Activated effector memory CD4-positive, alpha-beta T cell treated with Interleukin-2 at 50 U/mL for 16 hours (primary cell): ENCODE measurements at places on chromosomes 13 and 19.

DNA sequence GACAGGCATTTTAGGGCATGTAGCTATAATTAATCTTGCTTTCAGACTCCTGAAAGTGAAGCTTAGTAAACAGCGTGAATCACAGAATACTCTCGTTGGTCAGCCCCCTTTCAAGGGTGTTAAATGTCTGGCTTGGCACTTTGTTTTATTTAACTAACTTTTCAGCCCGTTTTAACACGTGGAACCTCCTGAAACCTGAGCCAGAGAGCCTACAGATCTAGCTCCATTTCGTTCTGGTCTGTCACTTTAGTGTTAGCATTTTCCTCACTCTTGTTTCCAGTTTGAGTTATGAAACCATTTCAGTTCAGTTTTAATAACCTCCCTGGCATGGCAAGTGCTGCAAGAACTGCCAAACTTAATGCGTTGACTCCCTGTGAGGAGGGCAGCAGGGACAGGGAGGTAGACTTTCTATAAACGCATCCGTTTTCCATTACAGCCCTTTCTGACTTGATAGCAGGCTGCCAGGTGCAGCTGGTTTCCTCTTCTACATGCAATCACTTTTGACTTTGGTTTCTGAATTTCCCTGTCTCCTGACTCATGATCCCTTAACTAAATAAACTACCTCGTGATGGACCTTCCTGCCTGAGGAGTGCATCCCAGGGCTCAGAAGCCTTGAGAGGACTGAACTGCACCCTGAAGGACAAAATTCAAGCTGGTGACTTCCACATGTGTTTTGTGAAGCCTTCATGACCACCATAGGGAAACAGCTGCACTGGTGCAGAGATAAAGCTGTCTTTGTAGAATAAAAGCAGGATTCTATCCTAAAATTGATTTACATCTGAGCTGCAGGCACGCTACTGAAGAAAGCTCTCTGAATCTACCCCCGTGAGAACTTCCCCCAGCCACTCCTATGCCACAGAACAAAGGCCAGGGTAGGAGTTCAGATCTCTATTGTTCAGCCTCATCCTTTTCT lies 192.6 kb downstream of the DLEU7 start:
- DNase-seq = no peak

DNA sequence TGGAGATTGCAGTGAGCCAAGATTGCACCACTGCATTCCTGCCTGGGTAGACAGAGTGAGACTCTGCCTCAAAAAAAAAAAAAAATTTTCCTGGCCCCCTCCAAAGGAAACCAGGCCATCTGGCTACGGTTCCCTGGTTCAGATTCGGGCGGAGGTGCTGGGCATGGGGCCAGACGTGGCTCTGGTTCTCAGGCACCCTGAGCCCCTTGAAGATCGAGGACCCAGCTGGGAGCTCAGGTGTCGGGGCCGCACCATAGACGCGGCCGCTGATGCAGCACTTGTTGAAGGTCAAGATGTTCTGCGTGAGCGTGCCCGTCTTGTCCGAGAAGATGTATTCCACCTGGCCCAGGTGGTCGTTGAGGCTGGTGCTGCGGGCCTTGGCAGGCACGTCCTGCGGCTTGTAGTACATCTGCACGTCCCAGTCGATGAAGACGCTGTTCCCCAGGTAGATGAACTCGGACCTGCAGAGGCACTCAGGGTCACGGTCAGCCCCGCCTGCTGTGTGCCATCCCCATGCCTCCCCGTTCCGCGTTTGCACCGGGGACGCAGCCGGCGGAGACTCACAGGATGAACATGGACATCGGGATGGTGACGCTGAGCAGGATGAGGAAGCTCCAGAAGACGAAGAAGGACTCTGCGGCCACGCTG lies 12.3 kb downstream of the ATP8B3 start:
- no peak for DNase-seq

- no peak for DNase-seq
Measured at GRCh38 chr19:11361037-11361770, 6.0 kb downstream of the PLPPR2 start.

DNA sequence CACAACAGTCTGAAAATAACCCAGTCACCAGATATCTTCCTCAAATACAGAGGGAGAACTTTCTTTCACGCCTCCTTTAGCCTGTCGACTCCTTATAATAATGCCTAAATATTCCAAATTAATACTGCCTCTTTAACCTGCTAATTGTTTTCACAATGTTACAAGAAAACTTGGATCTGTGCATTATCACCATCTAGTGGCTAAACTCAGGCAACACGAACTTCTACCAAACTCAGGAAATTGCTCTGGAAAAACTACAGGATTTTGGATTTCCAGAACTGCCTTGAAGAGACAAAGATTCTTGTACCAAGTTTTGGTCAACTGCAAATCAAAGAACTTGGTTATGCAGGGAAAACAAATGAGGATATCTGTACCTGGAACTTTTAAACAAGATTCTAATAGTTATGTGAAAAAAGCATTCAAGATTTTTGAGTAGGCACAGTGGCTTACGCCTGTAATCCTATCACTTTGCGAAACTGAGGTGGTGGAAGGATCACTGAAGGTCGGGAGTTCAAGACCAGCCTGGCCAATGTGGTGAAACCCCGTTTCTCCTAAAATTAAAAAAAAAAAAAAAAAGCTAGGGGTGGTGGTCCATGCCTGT lies 10.8 kb downstream of the CLN5 start:
- no peak for DNase-seq

DNA sequence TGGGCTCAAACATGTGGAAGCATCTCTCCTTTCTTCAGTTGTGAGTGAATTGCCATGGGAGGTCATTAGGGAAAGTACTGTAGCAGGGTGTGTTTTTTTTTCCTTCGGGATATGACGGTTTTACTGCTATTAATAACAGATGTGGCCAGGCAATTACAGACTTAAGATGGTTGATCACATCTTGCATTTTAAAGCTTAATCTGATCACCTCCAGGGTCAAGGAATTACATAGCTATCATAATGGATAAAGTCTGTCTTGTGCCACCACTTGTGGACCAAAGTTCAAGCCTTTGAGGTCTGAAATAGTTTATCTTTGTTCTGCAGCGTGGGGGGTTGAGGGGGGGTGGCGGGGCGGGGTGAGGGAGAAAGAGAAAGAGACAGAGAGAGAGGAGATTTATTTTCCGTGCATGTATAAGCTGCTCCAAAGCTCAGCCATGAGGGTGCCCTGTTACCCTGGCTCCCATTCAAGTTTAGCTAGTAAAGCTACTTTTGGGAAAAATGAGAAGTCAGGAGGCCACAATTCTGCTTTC lies 5.5 kb upstream of the SERP2 start:
- DNase-seq = no peak

DNA sequence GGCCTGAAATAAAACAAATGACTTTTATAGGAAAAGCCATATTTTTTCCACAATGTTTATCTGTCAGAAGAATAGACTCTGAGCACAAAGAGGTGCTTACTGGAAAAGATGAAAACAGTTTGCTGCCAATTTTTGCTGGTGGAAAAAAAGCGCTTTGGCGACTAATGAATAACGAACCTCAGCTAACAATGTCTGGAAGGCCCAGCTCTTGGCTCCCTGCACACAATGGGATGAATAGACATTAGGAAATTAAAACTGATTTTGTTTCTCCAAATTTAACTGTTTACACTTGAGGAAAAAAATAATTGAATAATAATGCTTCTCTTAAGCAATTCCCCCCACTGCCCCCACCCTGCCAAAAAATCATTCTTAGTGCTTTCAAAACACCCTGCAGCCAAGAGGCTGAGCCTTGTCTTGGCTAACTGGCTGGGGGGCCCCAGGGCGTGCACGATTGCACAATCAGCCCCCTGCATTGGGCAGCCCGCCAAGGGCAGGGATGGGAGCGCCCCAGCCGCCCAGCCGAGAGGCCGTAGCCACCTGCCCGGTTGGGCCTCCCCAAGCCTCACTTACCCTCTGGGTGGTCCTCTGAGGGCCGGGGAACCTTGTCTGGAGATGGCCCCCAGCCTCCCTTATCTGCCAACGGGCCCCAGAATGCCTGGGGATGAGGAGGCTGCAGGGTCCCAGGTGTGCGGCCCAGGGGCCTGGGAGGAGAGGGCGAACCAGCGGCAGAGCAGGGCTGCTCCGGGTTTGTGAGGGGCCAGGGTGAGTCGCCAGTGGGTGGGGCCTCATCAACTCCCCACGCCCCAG lies 16.8 kb downstream of the CEBPG start:
- no peak for DNase-seq

GRCh38 chr13:76020421-76020955 lies 384.4 kb downstream of the LMO7 start:
- DNase-seq = no peak

DNA sequence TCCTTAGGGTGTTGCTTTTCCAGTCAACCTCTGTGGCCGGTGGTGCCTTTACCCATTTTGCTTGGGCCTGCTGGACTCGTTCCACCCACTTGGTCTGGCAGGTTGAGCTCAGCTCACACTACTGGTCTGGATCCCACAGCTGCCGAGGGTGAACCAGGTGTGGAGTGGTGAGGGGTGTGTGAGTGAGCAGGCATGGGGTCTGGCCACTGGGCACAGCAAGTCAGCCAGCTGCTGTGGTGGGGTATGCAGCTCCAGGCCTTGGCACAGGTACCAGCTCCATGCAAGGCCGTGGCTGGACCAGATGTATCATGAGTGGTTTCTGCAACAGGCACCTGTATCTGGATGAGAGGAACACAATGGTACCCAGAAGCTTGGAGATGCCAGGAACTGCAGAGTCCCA lies 277.6 kb upstream of the KLHL1 start:
- DNase-seq = no peak

GRCh38 chr13:100389617-100390016 lies 199.0 kb downstream of the GGACT start:
- DNase-seq = no peak

DNA sequence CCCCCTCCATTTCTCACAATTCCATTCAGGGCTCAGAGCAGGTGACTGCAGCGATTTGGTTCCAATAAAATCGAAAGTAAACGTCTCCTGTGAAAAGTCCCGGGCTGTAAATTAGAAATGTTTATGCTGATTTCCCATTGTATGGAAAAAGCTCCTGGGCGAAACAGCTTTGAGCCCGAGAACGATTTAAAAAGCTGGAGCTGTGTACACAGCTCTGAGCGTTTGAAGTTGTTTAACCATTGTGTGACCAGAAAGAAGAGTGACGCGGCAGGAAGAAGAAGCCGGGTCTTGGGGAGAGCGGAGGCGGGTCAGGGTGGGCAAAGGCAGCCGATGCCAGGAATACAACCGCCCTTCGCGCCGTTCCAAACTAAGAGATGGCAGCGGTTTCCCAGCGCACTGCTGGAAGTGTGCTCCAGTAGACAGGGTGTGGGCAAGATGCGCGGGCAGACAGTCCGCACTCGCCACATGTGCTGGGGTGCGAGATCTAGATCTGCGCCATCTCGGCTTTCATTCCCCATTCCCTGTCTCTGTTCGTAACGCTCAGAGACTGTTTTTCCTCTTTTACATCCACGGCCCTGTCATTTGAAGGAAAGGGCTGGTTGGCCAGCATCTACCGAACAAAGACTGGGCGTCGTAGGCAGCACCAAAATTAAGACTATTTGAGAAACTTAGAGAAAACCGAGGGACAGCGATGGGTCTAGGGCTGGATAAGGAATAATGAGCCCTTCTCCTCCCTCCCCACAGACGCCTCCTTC lies 960 bp upstream of the GSX1 start:
- no peak for DNase-seq

- no peak for DNase-seq
Measured at GRCh38 chr13:107867701-107868661, 347.4 kb downstream of the LIG4 start.

DNA sequence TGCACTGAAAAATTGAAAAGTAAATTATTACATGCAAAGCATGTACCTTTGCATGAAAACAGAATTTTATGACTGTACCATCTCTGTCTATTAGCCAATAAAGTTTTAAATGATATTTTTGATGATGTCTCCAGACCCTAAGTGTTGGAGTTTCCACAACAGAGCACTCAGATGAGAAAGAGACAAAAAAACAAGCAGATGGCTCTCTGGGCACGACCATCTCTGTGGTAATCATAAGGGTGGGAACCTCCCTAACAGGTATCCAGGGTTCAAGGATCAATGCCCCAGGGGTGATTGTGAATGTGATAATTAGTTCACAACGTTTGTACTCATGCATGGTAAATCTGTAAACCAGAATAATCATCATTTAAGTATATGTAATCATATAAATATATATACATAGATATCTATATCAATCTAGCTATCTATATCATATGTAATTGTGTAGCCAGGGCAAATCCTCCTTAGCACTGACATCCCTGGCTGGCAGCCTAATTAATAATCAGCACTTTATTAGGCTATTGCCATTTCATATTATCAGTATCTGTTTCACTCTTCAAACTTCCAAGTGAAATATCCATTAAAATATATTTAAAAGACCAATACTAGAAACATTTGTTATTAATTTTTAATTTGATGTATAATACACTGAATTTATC lies 41.2 kb upstream of the FAM124A start:
- no peak for DNase-seq

- no peak for DNase-seq
Measured at GRCh38 chr19:4688587-4688986, 18.4 kb upstream of the MYDGF start.

GRCh38 chr19:33702606-33703437 lies 81.1 kb downstream of the CHST8 start:
- DNase-seq = no peak

DNA sequence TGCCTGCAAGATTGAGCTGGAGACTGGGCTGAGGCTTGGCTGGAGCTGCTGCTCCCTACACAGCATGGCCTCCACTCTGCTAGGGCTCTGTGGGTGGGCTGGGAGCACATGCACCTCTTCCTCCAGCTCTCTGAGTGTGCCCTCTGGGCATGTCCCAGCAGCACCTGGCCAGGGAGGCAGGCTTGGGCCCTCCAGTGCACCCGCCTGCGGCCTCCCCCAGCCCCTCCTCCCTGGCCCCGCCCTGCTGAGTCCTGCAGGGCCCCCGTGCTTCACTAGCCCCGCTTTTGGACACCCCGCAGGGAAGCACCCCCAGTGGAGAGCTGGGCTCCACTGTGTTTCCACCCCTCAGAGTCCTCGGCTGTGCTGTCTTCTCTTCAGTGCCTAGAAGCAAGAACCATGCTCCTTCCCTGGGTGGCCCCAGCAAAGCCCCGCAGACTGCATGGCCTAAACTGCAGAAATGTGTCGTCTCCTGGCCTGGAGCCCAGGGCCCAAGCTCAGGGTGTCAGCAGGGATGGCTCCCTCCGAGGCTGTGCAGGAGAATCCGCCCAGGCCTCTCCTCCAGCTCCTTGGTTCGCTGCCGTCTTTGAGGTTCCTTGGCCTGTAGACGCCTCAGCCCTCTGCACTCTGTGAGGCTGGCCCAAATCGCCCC lies 5.0 kb upstream of the TEX29 start:
- DNase-seq = no peak

- DNase-seq = no peak
Measured at GRCh38 chr19:3503036-3503572, 2.6 kb upstream of the DOHH start.

DNA sequence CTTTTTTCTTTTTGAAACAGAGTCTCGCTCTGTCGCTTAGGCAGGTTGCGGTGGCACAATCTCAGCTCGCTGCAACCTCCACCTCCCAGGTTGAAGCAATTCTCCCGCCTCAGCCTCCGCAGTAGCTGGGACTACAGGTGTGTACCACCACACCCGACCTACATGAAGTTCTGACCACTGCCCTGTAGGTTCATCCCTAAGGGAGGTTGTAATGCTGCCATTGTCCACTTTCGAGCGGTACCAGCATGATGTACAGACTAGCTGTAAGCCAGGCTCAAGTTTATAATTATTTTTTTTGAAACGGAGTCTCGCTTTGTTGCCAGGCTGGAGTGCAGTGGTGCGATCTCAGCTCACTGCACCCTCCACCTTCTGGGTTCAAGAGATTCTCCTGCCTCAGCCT lies 11.6 kb upstream of the COX7A1 start:
- no peak for DNase-seq
